ENCODE measurements at places on chromosomes 2 and 18.

DNA sequence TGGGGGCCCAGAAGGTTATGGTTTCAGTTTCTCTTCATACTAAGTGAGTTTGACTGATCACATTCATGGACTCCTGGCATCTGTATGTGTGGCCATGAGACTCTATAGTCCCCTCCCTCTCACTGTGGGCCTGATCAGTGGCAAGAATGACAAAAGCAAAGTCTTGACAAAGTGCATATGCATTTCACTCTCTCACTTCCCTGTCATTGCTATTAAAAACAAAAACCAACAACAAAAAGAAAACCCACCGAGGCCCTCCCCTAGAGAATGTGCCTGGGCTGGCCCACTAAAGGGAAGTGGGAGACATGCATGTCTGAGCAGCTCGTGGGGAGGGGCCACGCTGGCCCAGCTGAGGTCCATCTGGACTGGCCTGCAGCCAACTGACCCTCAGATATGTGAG lies 600.1 kb upstream of the RAB6C start:
- DNase-seq, result no peak

DNA sequence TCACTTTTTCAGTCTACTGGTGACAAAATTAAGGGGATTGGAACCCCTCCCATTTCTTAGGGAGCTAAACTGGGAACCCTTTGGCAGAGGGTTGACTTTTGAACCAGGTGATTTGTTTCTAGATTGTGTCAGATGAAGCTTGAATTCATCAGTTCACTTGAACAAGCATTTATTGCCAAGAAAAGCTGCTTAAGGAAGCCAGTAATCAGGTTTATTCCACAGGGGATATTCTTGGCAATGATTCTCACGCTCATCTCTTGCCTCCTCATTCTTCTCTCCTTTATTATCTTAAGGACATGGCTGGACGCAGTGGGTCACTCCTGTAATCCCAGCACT lies 101.0 kb downstream of the ALPK2 start:
- DNase-seq, result no peak

- no peak for DNase-seq
Observed at GRCh38 chr18:46649071-46649862, 7.8 kb downstream of the LOXHD1 start.

DNA sequence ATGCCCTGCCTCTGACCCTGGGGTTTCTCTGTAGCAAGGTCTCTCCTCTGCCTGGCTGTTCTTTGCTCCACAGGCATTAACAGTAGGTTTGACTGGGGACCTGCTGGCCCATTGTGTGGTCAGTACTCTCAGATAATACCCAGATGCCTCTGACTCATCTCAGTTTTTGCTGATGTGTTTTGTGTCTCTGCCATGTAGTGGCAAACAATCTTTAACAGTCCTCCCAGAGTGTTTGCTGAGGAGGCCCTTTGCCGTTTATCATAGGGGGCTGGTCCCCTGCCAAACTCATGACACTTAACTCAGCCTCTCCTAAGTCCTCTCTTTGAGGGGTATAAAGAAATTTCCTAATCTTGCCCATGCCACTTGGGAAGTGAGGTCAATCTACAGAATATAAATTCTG lies 793.7 kb upstream of the FANCL start:
- DNase-seq, result peak; percentile 87

- peak; percentile 61 for DNase-seq
Observed at GRCh38 chr2:179936654-179937053, 70.4 kb downstream of the CWC22 start.

DNA sequence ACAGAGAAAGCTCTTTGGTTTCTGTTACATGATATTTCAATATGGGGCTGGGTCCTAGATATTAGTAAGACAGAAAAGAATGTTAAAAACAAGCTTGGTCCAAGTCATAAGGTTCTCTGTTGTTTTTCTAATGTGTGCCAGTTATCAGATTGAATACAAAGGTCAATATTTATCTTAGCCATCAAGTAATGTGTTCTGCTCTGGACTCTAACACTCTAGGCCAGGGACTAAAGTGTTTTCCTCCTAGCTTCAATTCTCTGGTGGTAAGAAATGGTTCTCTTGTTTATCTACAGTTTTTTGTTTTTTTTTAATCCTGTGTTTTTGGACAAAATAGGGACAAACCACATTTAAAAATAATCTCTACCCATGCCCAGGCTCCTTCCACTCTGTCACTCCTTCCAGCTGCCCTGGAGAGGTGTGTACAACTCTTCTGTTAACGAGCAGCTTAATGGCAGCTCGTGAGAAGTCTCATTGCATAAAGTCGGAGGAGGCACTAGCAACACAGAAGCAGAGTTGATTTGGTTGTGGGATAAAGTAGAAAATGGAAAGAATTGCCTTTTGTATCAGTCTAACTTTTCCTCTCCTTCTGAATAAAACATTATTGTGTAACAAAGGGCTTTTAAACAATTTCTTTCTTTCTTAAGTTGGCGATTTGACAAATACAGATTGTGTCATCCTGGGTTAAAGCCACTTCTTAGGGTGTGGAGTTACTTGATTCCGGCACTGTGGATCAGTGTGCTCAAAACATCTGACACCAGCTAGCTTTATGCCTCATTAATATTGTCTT lies 8.0 kb upstream of the SESTD1 start:
- DNase-seq, result no peak

- peak; percentile 91 for DNase-seq
Observed at GRCh38 chr2:96895032-96895745, 25.3 kb upstream of the SEMA4C start.

GRCh38 chr2:210593166-210593565 lies 36.8 kb downstream of the CPS1 start:
- DNase-seq, result no peak

- no peak for DNase-seq
Observed at GRCh38 chr2:136297994-136298393, 180.0 kb upstream of the CXCR4 start.

DNA sequence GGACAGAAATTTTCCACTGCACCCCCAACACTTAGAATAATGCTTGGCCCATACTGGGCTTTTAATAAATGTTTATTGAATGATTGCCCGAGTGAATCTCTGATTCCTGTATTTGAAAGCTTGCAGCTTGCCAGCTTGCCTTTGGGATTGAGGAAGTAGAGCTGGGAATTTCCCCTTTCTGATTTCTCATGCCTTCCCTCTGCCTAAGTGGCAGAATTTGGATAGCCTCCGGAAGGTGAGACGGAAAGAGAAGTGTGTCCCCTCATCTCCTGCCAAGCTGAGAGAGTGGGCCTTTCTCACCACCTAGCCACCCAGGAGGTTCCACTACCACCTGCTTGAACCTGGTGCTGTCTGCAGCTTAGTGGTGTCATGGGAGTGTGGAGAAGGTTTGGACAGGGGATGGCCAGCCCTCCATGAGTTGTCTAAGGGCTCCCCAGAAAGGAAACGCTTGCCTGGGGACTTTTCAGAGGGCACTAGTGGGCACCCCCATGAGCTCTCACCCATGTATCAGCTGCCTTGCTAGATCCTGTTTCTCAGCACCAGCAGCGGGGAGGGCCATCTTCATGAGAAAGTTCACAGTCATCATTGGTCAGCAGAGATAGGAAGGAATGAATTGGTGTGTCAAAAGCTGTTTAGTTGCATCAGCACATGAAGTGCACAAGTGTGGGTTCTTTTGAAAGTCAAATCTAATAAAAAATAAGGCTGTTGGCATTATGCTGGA lies 8.6 kb upstream of the NCOA1 start:
- peak; percentile 76 for DNase-seq

DNA sequence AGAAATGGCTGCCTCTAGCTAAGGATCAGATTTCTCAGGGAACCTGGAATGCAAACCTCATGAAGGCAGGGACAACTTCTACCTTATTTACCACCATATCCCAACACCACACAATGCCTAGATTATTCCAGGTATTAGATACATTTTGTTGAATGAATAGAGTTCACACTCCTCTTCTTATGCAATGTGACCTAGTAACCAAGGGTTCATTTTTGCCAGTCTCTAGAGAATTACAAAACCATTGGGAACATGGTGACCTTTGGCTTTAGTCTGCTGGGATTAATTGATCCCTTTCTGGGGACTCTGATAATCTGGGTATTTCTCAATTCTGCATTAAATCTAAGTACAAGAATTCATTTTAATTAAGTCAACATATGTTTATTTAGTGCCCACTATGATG lies 35.2 kb upstream of the SERTAD2 start:
- DNase-seq, result no peak

DNA sequence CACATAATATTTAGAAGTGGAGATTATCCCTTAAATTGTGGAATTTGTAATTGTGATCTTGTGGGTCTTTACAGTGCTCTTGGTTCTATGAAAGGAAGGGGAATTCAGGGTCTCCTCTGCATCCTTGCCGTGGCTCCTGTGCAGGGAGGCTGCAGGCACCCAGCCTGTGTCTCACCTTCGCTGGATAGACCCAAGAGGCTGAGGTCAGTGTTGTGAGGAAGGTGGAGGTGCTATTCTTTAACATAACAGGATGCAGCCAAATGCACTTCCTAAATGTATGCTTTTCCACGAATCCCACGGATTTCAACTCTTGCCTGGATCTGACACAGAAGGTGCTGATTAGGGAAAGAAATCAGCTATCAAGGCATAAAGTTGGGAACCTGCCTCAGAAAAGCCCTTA lies 69.5 kb downstream of the TMEM18 start:
- no peak for DNase-seq
